Lower leg skin (tissue), 4 donors: ENCODE measurements at places on chromosomes 3 and 15.

- DNase-seq = peak; percentile 62
Measured at GRCh38 chr3:126450744-126451143, 24.9 kb downstream of the ZXDC start.

- DNase-seq = no peak
Measured at GRCh38 chr3:193464889-193465288, 86.3 kb upstream of the ATP13A5 start.

DNA sequence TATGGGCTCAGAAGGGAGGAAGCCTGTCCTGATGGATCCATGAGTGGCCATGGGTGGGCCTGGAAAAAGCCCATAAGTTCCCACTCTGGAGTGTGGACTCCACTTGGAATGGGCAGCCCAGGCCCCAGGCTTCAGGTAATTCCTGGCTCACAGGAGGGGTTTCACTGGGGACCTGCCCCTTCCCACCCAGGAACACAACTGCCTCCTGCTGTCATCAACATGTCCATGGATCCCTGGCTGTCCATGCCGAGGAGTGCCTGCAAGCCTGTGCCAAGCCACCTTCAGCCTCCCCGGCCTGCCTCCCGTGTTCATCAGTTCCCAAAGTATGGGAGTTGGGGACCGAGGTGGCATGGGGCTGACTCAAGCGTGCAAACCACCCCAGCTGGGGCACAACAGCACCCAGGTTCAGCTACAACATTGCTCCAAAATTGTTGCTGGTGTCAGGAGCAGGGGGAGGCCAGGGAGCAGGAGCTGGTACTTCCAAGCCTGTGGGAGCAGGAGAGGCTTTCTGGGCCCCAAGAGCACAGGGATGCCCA, 470.9 kb upstream of the ARL6 start:
- DNase-seq = no peak

- DNase-seq = no peak
Measured at GRCh38 chr3:123064914-123065313, 1.9 kb upstream of the PDIA5 start.

DNA sequence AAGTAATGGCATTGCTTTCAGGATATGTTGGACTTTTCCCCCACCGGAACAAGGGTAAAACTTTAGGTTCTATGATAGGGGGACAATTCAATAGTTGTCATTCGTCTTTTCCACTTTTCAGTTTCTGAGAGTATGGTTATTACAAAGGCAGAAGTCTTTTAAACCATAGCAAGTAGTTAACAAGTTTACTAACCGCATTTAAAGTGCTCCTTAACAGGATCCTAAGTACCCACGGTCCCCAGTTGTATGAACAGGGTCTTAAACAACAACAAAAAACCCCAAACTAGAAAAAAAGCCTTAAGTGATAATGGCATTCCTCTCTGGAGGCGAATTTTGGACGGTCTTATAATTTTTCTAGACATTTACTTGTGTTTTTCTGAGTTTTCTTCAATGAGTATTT, 831 bp downstream of the IFT57 start:
- no peak for DNase-seq

DNA sequence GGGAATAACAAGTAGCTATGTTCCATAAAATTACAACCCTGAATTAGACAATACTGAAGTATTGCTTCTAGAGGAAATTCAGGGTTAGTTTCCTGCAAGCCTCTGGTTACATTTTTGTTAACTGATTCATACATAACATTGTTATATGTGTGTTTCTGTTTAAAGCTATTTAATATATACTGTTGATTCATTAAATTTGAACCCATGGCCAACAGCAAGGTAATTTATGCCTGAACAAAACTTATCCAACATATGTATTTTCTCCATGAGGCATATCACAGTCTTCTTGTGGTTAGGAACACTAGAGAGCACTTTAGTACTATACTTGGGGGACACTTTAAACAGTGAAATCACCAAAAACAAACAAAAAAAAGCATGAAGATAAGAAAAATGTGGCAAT, 47.7 kb upstream of the PTX3 start:
- DNase-seq = no peak

GRCh38 chr3:11737742-11738141, 94.0 kb upstream of the VGLL4 start:
- DNase-seq = no peak

DNA sequence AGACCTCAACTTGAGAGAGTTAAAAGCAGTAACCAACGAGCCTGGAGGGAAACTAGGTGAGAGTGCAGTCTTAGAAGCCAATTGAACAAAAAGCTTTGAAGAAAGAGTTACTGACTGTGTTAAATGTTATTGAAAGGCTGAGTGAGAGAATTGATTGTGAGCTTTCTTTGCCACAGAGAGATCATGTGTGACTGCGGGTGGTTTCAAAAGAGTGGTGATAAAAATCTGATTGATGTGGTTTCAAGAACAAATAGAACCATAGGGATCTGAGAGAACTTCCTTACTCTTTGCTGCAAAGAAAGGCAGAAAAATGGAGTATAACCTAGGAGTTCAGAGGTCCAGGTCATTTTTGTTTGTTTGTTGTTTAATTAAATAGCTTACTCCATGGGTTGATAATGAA, 759.9 kb upstream of the ALCAM start:
- DNase-seq = no peak

- DNase-seq = no peak
Measured at GRCh38 chr3:14273901-14274611, 95.4 kb downstream of the LSM3 start.
